ENCODE measurements at places on chromosomes 7 and 10.

DNA sequence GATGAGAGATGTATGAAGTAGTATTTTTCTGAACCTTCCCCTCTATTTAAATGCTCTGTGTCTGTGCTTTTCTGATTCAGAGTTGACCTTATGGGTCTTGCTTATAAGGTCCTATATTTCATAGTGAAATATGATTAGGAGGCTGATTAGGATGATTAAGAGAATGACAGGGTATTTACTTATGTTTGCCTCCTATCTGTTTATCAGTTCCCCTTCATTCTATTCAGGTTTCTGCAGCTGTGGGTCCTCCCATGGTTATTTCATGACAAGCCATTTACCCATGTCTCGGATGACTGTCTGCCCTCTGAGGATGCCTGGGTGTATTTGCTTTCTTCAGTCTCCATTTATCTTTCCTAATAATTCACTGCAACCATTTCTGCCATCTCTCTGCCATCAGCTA is 16.9 kb downstream of the RPA3 start:
- no peak for DNase-seq

GRCh38 chr7:95441042-95441823 is 6.4 kb upstream of the PON2 start:
- DNase-seq: no peak

- DNase-seq: no peak
Measured at GRCh38 chr7:85620936-85621685, 434.3 kb upstream of the SEMA3D start.

DNA sequence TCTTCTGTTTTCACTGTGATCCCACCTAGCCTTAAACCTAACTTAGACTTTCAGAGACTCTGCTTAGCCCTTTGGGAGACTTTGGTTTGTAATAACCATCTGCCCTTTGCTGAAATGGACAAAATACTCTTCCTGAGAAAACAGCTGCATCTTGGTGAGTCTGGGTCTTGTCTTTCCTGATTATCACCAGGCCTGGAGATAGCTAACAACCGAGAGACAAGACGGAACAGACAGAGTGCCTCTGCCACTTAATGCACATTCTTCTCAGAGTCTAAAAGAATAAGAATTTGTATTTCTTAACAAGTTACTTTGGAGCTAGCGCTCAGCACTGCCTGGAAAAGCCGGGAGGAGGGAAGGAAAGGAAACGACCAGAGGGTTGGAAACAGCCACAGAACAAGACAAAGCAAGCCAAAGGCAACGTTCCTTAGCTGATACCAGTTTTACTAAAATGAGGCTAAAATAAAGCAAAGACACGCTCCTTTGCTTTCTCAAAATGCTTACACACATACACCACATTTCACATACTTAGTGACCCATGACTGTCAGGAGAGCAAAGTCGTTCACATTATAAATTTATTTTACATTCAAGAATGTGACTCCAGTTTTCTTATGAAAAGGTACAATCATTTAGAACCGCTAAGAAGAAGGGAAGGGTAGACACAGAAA is 70.3 kb upstream of the DGKI start:
- no peak for DNase-seq

- no peak for DNase-seq
Measured at GRCh38 chr7:114590298-114590697, 175.7 kb downstream of the FOXP2 start.

DNA sequence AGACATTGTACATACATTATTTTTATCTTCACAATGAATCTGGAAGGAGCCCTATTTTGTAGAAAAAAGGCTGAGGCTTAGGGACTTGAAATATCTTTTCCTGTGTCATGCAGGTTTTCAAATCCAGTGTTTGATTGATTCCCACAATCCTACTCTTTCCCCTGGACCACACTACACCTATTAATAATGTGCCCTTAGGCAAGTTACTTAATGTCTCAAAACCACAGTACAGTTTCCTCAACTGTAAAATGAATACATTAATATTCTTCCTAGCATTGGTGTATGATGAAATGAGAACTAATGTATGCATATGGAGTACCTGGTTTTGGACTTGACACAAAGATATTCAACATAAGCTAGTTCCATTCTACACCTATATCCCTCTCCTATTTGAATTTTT is 313.3 kb upstream of the SP8 start:
- DNase-seq: no peak
